ENCODE measurements at places on chromosomes 6 and 20. TPM values are rescaled to one million over a fixed set of nuclear protein-coding genes. Genes with fewer than 3 reads are reported as not detected.
A peak's percentile ranks its signal among the peaks of the same experiment; 100 is the strongest.

Gene RBBP8NL
- total RNA-seq, result not detected

GRCh38 chr6:36625158-36625919, 31.2 kb downstream of the SRSF3 start:
- peak; percentile 79 for DNase-seq

DNA sequence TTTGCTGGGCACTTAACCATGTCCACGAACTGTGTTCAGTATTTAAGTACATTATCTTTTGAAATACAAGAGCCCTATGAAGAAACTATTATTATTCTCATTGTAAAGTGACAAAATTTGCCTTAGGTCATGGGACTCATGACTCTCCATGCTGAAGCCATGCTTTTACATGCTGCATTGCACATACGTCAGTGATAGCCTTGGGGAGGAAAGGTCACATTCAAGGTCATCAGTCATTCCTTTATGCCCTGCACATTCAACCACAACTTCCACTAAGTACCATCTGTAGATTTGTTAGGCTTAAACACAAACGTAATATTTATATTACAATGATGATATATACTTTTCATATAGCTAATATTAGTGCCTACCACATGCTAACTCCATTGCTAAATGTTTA, 292.7 kb downstream of the TBC1D7 start:
- no peak for DNase-seq

Gene FABP7
- total RNA-seq, result not detected
